ENCODE measurements at places on chromosomes 12 and 14. TPM values are rescaled to one million over a fixed set of nuclear protein-coding genes. Genes with fewer than 3 reads are reported as not detected.

The PROX2 gene
- polyA plus RNA-seq: 1.7 TPM

The FOXG1 gene
- polyA plus RNA-seq: not detected

The RNASE12 gene
- not detected for polyA plus RNA-seq

The PRH2 gene
- polyA plus RNA-seq: 0.49 TPM

The PDE3A gene
- polyA plus RNA-seq: 8.4 TPM

The RPS6KL1 gene
- 0.76 TPM for polyA plus RNA-seq

The LRRK2 gene
- 5.4 TPM for polyA plus RNA-seq

The B3GNT4 gene
- polyA plus RNA-seq: 1.1 TPM

The ACVRL1 gene
- polyA plus RNA-seq: 75.3 TPM

Data from right lung (tissue), 10 donors.